ENCODE measurements at places on chromosomes 12 and 14.

GRCh38 chr12:131076791-131077747 is 123.4 kb downstream of the ADGRD1 start:
- no peak for DNase-seq

GRCh38 chr14:78164226-78164853 is 5.8 kb upstream of the NRXN3 start:
- no peak for DNase-seq

GRCh38 chr12:104958001-104958804 is at the start of gene SLC41A2:
SLC41A2 (minus strand) TSS chr12:104958290; CDS start chr12:104928527, 29,763 bp downstream.
- peak; percentile 83 for DNase-seq

DNA sequence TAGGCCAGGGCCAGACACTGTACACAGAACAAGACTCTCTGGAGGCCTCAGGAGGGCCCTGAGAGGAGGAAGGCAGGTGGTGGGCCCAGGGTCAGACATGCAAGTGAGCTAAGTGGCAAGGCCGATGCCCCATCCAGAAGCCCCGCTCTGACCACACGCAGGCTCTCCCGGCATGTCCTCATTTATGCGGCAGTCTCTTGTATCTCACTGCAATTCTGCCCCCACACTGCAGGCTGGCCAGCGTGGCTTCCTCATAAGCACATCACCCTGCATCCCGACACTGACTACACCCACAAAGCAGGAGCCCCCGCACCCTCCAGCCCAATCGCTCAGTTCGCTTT is 17.5 kb downstream of the SSH1 start:
- DNase-seq, result no peak

DNA sequence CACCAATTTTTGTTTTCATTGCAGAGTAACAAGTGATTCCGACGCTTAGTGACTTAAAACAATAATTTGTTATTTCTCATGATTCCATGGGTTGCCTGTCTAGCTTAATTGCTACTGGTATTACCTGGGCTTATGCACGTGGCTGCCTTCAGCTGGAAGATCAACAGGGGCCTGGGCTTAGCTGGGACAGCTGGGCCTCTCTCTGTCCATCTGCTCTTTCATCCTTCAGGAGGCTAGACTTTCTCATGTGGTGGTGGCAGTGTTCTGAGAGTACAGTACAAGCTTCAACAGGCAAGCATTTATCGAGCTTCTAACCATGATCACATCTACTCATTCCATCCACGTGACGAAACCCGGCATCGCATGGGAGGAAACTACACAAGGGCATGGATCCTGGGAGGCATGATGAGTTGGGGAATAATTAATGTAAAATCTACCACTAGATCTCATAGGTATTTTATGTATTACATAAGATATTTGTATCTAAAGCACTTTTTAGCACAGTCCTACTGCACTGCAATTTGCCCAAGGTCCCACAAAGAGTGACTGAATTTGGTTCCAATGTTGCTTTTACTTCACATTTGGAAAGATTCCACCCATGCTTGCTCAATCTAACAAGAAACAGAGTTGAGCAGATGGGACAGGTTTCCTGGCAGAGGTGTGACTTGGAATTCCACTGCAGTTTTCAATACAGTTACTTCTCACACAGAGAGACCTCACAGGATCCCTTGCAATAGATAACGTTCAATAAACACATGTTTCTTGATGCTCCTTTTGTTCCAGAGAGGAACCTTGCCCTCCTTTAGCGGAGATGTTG is 153.1 kb upstream of the FRMD6 start:
- no peak for DNase-seq

GRCh38 chr14:87133073-87133801 is 859.7 kb downstream of the GALC start:
- DNase-seq, result no peak

- DNase-seq, result peak; percentile 91
These were observed 13.0 kb upstream of the UBC start for GRCh38 chr12:124927201-124928094.

DNA sequence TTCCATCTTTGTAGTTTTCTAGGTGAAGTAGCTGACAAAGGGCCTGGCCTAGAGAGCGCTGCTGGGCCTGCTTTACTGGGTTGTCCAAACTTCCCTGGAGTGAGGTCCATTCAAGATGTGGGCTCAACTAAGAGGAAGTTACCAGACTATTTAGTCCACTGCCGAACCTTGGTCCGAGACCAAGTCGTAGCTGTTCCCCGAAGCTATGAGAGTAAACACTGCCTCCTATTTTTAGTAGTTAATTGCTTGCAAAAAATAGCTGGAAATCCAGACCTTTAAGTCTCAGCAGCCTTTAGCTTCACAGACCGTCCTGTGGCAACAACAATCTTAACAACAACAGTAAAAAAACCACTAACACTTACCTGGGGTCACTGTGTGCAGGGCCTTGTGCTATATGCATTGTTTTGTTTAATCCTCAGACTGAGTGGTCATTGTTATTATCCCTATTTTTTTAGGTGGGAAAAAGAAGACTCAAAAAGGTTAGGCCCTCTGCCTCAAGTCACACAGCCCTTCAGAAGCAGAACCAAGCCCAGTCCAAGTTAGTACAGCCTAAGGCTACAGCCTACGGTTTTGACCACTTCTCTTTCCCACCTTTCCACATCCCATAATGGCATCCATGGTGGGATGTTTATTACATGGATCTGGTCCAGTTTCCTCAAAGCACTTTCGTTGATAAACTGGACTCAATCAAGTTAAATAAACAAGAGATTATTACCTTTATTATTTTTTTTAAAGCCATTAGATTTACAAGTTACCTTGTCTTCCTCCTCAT is 30.6 kb downstream of the SOCS2 start:
- DNase-seq, result no peak

DNA sequence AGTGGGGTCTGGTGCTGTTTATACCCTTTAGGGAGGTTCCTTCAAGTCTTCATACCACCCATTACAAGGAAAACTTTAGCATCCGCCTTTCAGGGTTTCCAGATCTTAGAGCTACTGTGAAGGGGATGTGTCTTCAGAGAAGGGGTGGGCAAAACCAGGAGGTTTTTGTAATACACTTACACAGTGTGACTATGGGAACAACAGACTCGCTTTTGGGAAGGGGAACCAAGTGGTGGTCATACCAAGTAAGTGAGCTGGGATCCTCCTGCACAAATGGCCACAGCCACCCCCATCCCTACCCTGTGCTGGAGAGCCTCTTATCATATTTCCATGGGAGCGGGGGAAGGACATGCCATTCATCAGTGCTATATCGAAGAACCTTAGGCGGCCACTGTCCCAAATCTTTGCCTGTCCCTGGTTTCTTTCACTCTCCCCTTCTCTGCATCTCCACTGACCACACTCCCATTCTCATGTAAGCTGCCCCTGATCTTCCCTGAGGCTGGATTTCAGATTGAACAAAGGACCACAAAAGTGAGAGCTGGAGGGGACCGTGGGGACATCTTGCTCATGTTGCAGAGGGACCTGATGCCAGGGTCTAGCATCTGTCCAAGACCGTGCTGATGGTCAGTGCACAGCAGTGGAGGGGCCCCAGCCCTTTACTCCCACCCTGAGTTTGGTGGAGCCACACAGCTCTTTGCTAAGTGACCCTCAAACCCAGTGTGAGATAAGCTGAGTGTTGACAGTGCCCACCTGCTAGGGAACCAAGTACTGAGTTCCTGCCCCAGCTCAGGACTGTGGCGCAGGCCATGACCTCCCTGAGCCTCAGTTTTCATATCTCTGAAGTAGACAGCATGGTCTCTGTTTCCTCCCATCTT is 51.4 kb downstream of the DAD1 start:
- no peak for DNase-seq

GRCh38 chr12:47135578-47135977 is 55.8 kb upstream of the AMIGO2 start:
- no peak for DNase-seq

DNA sequence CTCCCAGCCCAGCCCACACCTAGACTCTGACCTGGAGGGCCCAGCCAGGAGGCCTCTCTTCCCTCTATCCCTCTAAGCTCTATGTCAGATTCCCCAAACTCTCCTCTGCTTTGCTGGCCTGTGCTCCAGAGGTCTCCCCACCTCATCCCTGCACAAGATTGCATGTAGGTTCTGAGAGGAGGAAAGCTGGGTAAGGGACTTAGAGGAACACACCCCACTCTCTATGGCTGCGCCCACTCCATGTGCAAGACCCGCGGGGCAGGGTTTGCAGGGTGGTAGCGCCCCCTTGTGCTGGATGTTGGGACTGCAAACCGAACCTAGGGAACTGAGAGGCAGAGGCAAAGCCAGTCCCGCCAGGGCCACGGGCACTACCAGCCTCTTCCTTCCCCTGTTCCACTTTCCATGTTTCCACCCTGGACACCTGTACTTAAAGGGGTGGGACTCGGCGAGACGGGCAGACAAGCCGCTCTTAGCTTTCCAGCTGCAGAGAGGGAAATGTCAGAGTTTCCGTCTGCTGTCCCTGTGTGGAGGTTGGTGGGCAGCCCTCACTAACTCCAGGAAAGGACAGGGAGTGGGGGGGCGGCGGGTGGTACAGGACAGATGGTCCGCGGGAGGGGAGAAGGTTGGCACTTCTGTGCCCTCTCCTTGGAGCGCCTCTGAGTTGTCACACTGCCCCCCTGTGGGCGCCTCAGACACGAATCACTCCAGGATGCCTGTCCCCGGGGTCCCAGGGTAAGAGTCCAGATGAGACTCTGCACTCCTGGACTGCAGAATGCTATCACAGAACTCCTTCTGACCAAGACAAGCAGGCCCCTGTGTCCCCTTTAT is 16.8 kb downstream of the MMP14 start:
- DNase-seq, result peak; percentile 84

- peak; percentile 64 for DNase-seq
These were observed 8.9 kb downstream of the ANG start for GRCh38 chr14:20697273-20698017.

DNA sequence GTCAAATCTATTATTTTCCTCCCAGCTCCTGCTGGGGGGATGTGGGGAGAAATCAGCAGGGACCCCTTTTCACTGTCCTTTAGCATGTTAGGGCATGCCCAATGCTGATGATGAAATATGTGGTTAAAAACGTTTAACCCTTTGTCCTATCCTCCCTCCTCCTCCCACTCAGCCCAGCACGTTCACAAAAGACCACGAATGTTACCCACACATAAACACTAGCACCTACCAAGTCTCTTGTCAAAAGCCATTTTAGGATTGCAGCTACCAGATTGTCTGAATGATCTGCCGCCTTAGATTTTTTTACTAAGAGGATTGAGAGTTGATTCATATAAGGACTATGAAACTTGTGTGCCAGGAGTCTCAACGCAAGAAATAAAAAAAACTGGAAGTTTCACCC is 70.4 kb downstream of the TBK1 start:
- no peak for DNase-seq

DNA sequence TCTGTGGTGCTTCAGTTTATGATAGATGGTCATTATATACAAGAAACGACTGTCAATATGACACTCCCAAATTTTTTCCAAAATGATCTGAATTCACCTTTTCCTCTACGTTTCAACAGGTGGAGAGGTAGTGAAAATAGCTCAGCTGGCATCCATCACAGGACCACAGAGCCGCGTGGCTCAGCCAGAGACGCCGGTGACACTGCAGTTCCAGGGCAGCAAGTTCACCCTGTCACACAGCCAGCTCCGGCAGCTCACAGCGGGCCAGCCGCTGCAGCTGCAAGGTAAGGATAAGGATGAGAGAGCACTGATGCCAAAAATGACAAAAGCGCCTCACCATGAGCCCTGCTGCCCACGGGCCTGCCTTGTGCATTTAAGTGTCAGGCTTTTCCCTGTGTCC is 73.9 kb downstream of the EP400 start:
- DNase-seq, result no peak

GRCh38 chr14:64117671-64118402 is 176.3 kb downstream of the ESR2 start:
- DNase-seq, result no peak

DNA sequence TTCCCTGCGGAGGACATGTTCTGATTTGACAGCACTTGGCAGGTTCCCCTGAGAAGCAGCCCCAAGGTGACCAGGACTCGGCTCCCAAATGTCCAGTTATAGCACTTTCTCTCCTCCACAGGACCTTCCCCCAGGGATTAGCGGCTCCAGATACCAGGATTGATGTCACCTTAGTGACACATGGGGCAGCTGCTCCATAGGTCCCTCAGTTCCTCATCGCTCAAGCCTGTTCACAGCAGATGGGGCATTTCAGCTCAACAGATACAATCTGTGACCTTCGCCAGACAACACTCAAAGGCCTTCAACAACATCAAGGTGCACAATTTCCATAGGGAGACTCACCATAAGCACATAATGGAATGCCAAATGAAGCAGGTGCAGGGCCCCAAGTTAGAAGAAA is 67.9 kb upstream of the ZFP36L1 start:
- DNase-seq, result no peak

- peak; percentile 18 for DNase-seq
These were observed 521 bp upstream of the PCED1B start for GRCh38 chr12:47078733-47079467.

DNA sequence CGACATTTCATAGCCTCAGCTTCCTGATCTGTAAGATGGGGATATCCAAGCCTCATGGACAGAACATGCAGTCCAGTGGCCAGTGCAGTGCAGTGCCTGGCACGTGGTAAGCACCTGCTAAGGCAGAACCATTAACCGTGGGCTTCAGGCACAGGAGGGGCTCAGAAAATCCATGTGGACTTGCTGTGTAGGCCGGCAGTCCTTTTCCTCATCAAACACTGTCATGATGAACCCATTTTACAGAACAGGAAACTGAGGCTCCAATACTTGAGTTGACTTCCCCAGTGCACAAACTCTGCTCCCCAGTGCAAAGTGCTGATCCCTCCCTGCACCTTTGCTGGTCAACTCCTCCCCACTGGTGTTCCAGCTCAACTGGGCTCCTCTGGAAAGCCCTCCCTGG is 18.0 kb downstream of the TRPV4 start:
- DNase-seq, result no peak

- no peak for DNase-seq
These were observed 75.9 kb downstream of the TMEM132D start for GRCh38 chr12:129827866-129828384.

DNA sequence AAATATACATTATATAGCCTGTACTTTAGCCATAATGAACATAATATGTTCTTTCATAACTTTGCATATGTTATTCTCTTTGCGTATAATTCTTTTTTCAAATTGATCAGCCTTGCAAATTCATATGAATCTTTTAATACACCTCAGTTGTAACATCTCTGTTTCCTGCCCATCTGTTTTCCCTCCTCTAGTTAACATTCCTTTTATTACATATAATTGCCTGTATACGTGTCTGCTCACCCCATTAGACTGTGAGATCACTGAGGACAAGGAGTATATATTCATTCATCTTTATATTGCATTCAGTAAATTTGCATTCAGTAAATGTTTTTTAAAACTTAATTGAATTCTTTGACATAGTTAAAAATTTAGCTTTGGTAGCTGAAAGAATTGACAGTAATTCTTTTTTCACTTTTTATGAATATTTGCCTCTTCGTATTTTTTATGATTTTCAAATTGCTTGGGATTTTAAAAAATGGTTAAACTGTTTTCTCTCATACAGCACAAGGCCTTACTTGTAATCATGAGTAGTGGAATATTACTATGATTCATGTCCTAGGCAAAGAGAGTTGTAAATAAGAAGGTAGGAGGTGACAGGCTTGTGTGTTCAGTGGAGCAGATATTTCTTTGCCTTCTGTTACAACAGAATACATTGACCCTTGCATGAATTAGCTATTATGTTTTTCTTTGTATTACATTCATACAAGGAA is 32.8 kb upstream of the KLHL42 start:
- DNase-seq, result no peak

- DNase-seq, result no peak
These were observed 27.7 kb upstream of the KLRD1 start for GRCh38 chr12:10279937-10280336.
